ENCODE measurements at places on chromosomes 3 and 15. TPM values are rescaled to one million over a fixed set of nuclear protein-coding genes. Genes with fewer than 3 reads are reported as not detected.

Gene LYZL4
- not detected for total RNA-seq

Gene ATP13A4
- total RNA-seq, result 2.4 TPM

Gene ATP2B2
- total RNA-seq, result not detected

DNA sequence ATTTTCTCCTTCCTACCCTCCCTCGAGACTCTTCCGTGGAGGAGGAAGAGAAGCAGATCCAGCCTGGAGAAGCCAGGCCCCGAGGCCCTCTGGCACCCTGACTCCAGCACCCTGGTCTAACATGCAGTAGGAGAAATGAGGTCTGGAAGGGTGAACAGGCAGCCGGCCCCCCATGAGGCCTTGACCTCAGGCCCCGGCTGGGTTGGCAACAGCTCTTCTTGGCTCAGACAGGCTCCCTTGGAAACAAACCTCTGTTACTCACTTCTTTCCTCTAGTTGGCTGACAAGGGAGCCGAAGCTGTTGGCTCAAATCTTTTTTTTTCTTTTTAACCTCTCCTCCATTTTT, 73.4 kb downstream of the CPN2 start:
- no peak for DNase-seq

GRCh38 chr3:43921056-43921648, 230.4 kb downstream of the ABHD5 start:
- no peak for DNase-seq

GRCh38 chr3:14647976-14648955, 3.3 kb upstream of the CCDC174 start:
- no peak for DNase-seq

DNA sequence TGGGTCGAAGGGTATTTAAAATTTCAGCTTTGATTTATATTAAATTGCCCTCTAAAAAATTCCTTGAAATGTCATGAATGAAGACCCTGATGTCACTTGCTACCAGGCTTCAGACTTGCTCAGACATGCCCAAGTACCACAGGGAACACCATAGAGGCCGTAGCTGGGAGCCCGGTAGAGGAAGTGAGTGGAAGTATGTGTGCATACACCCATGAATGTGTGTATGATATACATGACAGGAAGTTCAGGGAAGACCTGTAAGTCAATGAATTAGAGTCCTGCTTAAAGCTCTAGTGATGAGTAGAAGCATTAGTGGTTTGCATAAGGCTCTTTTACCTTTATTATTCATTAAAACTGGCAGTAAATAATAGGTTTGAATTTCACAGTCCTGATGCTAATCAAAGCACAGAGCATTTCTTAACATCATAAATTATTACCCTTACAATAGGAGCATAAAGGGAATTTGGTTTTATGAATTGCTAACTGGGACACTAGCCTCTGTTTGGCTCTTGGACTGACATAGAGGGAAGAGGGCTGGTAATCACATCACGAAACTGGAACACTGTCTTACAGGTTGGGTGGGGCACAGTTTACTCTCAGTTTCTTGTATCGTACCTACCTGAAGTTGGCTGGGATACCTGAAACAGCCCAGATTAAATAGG, 144.4 kb downstream of the CHST2 start:
- no peak for DNase-seq

DNA sequence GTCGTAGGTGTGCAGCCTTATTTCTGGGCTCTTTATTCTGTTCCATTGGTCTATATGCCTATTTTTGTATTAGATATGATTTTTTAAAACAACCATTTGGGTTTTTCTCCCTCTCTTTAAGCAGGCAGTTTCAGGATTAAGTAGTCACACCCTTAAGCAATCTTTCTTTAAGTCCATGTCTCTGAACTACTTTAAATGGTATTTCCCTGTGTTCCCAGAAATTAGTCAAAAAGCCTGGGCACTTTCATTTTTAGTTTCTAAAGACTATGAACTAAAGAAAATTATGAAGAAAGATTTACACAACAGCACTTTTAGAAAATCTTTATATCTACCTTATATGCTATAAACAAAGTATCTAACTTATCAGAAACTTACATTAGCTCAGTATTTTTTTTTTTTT, 110.3 kb downstream of the FAIM start:
- no peak for DNase-seq

GRCh38 chr3:135100366-135100765, 305.3 kb downstream of the EPHB1 start:
- DNase-seq, result no peak

DNA sequence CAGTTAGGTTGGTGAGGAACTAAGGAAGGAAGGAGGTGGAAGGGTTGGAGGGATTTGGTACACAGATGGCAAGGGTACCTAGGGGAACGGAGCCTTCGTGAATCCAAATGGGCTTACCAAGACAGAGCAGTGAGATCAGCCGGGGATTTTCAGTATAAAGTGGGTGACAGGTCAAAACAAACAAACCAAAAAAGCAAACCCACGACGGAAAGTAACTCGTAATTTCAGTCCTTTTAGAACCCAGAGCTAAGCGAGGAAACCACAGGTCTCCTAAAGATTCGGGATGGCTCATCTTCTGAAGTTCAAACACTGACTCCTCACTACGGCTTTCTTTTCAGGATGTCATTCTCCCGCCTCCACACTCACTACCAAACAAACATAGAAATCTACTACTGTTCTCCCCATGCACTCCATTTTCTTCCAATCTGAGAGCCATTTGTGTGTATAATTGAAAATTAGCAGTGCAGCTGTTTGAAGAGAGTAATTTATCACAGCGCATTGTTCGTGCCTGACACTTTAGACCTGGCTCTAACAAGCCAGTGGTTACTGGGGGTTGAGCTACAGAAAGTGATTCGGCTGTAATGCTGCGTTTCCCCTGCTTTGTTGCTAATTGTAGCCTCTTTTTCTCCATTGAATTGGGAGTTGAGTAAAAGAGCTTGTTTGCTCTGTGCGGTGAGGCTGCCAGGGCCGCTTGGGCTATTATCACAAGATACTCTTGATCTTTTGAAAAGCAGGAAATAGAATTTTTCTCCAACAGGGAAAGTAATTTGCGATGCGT, 64.7 kb upstream of the CCDC39 start:
- no peak for DNase-seq
